NCI-H1048 (cell line): ENCODE measurements at places on chromosomes 13 and 19.

DNA sequence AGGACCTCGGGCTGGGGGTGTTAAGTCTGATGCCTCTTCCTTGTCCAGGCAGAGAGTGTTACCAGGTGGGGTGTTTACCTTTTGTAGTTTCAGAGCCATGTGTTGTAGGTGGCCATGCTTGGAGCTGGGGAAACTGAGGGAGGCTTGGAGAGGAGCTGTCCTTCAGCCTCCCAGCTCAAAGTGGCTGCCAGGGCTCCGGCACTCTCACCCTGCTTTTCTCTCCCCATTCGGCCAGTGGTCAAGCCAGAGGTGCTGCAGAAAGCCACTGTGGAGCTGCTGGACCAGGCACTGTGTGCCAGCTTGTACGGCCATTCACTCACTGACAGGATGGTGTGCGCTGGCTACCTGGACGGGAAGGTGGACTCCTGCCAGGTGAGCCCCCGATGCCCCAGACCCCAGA is 17.4 kb downstream of the TIMM13 start:
- DNase-seq, result no peak

- DNase-seq, result no peak
These were observed 198.0 kb upstream of the HTR2A start for GRCh38 chr13:47094734-47095434.

- no peak for DNase-seq
These were observed 53.3 kb downstream of the PARP4 start for GRCh38 chr13:24459234-24459633.

- DNase-seq, result no peak
These were observed 630.3 kb downstream of the GPC5 start for GRCh38 chr13:92028695-92029094.

DNA sequence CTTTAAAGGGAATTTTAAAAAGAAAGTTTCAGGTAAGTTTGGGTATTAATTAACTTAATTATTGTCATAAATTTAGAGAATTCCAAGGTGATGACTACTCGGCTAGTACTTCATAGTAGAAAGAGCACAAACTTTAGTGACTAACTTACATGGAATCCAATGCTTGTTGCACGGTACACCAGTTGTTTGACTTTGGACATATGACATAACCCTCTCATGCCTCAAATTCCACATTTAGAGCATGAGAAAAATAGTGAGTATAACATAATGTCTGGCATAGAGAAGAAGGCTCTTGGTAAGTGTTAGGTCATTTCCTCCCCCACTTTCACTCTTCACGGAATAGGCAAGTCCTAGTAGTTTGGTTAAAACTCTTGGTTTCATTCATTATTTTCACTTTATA is 1249.4 kb upstream of the SLC10A2 start:
- DNase-seq, result no peak

DNA sequence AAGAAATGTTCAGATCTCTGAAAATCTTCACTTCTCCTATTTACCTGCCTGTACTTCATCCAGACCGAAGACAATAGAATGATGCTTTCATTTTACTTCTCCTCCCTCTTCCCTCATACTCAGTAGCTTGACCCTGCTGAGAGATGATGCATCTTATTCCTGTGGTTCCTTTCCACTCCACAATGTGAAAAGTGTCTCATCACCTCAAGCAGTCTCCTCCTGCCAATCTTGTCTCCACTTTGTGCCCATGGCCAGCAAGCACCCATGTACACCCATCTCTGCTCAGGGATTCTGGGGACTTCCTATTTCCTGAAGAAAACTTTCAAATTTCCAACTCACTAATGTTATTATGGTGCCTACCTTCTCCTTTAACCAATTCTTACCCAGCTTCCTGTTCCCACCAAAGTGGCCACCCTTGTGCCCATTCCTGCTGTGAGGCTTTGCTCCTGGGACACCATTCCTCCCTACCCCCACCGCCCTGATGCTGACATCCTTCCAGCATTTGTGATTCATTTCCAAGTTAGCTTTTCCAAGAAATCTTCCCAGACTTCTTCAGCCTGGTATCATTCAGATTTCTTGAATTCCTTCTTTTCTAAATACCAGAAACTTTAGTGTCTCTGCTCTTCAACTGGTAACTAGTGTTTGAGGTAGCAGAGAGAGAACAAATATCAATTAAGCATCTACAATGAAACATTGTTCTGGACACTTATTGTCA is 212.5 kb downstream of the POSTN start:
- no peak for DNase-seq

DNA sequence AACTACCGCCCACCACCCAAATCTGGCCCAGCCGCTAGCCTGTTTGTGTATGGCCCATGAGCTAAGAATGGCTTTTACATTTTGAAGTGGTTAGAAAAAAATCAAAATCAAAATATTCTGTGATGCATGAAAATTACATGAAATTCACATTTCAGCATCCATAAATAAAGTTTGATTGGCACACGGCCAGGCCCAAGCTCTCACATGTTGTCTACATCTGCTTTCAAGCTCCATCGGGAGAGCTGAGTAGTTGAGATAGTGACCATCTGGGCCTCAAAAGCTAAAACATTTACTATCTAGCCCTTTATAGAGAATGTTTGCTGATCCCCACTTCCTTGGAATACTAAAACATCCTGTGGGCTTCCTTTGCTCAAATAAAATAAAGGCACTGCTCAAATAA is 14.5 kb downstream of the RFX2 start:
- DNase-seq, result no peak

- DNase-seq, result no peak
These were observed 2.4 kb upstream of the SSBP4 start for GRCh38 chr19:18416778-18417249.

GRCh38 chr13:20514866-20515265 is 10.8 kb downstream of the CRYL1 start:
- no peak for DNase-seq

- DNase-seq, result no peak
These were observed 177.0 kb downstream of the RFC3 start for GRCh38 chr13:33994826-33995502.

DNA sequence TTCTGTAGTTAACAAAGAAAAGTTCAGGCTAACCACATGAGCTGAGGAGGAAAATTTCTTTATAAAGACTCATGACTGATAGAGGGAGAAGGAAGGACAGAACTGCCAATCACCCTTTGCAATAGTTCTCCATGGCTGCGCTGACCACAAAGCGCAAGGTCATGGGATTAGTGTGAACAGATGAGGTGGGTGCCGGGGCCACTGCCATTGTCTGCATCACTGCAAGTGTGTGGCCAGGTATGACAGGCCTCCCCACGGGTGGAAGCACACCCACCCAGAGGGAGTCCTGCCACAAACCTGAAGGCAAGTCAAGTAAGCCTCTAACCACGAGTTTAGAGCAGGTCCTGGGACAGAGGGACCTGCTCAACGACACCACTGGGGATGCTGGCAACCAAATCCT is 128.1 kb downstream of the TUBA3C start:
- DNase-seq, result no peak

DNA sequence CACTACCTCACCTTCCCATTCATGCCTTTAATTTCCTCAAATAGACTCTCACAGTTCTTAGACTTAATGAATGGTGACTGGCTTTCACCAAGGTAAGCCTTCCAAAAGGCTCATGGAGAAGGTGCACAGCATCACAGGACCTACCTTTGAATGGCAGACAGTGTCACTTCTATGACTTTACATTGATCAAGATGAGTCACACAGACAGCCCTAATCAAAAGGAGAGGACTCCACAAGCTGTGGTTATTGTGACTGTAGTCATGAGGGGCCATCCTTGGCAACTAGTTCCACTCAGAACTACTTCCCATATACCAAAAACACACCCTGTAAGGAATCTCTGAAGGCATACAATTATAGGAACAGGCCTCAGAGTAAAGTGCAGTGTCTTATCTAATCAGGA is 5.9 kb downstream of the LGALS16 start:
- DNase-seq, result no peak

- DNase-seq, result no peak
These were observed 638.8 kb upstream of the SLITRK6 start for GRCh38 chr13:86438034-86438433.

- no peak for DNase-seq
These were observed 16.1 kb downstream of the COL4A1 start for GRCh38 chr13:110290826-110291225.

DNA sequence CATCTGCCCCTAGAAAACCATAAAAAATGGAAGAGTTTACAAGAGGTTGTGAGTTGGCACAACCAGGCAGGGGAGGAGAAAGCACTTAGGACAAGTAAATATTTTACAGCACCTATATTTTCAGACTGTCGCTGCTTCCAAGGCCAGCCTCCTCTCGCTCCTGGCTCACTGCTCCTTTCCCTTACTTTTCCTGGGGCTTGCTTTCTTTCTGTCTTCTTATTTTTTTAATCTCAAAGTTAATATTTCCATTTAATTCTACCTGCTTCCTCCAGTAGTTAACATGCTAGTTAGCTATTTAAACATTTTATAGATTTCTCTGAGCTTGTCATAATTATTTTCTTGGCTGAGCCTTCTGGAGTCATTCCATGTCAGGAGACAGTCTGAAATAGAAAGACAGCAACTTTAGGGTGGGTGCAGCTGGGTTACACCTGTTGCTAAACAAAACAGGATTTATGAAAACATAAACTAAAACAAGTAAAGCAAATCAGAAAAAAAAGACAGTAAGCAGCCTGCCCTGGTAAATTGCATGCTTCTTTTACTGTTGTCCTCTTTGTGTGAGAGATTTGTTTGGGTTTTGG is 330.1 kb downstream of the DLEU7 start:
- DNase-seq, result no peak

DNA sequence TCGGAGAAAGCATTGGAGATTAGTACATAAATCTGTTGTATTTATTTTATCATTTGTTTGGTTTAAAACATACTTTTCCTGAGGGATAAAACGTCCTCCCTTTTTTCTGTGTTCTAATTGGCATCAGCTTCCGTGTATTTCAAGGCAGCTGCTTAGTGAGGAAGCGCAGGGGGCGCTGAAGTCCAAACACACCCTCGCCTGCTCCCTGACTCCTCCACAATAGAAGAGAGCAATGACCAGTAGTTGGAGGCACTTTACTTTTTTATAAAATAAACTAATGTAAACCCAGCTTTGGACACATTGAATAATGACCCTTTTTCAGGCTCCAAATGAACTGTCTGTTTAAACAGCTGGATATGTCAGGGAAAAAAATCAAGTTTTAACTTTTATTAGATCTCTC is 79.9 kb downstream of the RNASEH2B start:
- DNase-seq, result no peak

GRCh38 chr13:31119966-31120700 is 41.6 kb downstream of the HSPH1 start:
- DNase-seq, result no peak
